ENCODE measurements at places on chromosomes 13 and 19.

DNA sequence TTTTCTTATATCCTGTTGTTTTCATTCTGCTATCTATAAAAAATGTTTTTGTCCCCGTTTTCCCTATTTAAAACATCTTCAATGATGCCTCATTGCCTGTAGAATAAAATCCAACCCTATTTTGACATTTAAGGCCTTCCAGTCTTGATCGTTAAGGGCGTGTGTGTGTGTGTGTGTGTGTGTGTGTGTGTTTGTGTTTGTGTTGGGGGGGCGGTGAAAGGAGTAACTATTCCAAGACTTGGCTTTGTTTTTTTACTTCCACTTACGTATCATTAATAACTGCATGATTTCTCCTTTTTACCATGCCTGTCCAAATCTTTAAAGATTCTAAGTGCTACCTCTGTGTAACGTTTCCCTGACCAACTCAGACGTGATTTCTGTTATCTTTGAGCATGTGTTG lies 784 bp downstream of the PIBF1 start:
- DNase-seq: no peak

DNA sequence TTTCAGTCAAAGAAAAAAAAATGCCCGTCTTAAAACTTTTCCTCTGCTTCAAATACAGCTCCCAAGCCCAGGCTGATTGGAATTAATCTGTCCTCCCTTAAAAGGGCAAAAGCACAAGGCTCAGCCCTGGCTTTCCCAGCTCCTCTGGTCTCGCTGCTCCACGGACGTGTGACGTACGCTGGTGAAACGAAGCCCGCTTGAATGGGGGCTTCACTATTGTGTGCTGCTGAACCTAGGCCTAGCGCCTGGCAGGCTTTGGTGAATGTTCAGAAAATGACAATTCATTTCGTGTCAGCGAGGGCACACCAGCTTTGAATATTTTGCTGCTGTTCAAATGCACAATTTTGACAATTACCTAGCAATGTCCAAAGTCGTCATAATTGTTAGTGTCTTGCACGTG lies 615 bp upstream of the ZNF135 start:
- DNase-seq: no peak

DNA sequence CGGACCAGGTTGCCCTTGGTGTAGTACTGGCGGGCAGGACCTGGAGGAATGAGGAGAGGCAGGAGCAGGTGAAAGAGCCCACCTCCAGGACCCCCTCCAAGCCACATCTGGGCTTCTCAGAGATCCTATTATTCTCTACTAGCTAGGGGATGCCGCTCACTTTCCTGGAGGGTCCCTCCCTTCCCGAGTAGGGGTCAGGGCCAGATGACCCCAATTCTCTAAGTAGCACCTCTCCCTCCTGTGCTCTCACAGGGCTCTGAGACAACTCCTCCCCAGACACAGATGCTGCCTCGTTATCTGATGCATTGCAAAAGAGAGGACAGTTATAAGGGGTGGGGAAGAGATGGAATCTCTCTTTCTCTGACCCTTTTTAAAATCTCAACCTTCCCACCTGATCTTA lies 22.9 kb downstream of the GP6 start:
- no peak for DNase-seq

DNA sequence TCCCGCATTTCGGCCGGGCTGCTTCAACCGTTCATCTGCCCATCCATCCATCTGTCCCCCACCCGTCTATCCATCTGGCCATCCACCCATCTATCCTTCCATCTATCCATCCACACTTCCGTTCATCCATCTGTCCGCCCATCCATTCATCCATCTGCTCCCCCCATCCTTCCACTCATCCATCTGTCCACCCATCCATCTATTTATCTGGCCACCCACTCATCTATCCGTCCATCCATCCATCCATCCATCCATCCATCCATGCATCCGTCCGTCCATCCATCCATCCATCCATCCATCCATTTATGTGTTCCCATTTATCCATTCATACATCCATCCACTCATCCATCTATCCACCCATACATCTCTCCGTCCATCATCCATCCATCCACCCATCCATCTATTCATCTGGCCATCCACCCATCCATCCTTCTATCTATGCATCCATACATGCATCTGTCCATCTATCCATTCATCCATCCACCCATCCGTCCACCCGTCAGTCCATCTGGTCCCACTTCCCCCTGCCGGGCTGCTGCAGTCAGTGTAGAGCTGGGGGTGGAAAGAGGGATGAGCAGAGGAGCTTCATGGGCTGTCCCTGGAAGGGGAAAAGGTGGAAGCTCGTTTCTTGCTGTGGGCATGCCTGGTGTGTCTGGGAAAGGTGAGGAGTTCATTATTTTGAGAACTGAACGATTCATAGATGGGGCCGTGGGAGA lies 722 bp downstream of the HSD11B1L start:
- DNase-seq: no peak

DNA sequence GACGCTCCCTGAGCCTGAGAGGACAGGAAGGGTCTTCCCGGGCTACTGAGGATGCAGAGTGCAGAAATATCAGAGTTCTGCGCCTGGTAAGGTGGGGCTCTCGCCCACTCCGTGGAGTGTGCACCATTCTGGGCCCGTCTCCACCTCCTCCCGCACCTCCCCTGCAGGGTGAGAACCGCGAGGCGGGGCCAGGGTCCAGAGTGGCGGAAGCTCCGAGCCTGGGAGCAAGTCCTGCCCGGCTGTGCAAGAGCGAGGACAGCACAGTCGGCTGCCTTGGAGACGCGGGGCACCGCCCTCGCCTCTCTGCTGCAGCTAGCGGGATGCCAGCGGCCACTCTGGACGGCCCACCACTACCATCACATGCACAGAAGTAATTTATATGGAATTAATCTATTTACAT lies 2304.4 kb downstream of the PCDH9 start:
- DNase-seq: no peak

GRCh38 chr13:28825379-28825778 lies 5.2 kb downstream of the MTUS2 start:
- DNase-seq: no peak

DNA sequence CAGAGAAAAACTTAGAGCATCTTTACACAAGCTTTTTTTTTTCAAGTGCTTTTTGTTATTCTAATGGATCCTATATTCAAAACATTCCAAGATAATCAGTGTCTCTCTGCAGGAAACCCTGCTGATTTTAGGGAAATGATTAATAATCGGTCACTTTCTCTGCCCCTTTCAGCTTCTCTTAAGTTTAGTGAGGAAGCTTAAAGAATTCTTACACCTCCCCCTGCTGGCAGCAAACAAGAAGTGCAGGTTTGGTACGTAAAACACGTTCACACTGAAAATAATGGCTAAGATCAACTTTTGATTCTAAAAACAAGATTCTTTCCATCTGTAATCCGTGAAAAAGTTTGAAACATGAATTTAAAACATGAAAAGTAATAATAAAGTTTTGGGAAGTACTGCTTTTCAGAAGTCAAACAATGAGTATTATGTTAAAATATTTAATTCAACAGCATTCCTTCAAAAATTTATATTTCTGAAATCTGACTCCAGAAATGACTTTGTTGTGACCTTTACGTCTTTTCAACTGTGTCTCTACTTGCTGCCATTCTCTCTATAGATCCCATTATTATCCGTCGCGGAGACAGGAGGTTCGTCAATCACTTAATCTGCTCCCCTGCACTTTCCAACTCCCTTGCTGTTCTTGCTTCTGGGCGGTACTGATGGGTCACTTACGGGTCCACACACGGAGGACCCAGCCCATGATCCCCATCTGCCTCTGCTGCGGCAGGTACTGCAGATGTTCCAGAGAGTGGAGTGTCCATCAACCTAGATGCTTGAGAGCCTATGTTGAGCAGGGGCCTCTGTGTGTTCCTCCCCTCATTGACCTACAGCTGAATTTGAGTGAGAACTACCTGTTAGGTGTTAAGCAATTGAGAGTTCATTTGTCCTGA lies 203.1 kb upstream of the EDNRB start:
- DNase-seq: peak; percentile 70

DNA sequence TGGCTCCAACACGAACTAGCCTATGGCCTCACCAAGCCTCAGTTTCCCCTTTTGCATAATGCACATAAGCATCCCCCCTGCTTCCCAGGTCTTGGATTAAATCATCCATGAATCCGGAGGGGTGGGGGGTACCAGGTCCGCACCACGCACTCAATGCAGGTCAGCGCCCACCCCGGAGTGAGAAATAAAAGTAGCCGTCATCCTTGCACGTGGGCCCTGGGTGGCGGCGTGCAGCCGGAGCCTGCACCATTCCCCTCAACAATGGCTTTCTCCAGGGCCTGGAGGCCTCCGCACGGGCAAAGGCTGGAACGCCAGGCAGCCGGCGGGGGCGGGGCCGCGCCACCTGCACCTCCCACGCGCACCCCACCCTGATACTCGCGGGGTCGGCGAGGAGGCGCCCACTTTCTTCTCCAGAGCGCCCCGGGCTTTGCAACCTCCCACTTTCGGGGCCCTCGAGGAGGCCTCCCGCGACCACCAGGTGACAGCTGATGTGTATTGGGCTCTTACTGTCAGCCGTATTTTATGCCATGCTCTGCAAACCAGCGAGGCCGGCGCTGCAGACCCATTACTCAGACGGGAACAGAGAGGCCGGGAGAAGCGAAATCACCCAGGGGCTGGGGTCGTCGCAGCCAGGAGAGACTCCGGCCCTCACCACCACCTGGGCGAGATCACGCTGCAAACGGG lies 767 bp upstream of the GADD45B start:
- DNase-seq: no peak

GRCh38 chr13:32428581-32429432 lies 877 bp upstream of the N4BP2L1 start:
- DNase-seq: no peak

DNA sequence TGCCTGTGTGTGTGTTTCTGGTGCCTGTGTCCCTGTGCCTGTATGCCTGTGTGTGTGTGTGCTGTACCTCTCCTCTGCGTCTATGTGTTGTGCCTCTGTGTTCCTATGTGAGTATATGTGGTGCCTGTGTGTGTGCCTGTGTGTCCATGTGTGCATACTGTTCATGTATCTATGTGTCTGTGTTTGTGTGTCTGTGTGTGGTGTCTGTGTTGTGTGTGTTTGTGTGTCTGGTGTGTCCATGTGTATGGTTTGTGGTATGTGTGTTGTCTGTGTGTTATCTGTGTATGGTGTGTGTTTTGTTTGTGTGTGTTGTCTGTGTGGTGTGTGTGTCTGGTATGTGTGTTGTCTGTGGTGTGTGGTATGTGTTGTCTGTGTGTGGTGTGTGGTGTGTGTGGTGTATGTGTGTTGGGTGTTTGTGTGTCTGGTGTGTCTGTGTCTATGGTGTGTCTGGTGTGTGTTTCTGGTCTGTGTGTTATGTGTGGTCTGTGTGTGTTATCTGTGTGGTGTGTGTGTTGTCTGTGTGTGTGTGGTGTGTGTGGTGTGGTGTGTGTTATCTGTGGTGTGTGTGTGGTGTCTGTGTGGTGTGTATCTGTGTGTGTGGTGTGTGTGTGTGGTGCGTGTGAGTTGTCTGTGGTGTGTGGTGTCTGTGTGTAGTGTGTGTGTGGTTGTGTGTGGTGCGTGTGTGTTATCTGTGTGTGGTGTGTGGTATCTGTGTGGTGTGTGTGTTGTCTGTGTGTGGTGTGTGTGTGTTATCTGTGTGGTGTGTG lies 20.4 kb downstream of the HDGFL2 start:
- no peak for DNase-seq

DNA sequence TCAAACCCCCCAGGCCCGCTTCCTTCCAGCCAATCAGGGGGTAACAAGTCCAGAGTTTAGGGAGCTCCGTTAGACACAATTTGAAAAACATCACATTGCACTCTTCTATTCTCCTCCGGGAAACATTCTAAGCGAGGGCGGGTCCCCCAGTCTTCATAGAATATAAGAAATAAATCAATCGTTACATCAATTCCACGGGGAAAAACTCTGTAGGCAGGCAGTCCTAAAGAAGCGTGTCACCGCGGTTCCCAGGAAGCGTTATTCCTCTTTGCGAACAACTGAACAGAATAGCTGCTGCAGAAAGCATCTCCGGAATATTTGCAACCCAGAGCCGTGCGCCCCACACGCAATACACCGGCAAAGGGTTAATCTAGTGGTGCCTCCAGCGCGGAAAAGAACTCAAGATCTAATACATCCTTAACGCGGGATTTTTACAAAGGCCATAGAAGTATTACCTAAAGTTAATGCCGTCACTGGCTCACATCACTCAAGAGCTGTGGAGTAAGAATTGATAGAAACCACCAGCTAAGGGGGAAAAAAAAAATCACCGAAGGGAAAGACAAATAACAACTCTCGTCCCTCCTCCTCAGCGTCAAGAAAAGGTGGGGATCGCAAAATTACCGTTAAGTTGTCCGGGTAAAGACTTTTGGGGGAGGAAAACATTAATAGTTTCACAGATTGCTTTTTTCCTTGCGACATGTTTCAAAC lies 65.1 kb downstream of the KCNRG start:
- no peak for DNase-seq

DNA sequence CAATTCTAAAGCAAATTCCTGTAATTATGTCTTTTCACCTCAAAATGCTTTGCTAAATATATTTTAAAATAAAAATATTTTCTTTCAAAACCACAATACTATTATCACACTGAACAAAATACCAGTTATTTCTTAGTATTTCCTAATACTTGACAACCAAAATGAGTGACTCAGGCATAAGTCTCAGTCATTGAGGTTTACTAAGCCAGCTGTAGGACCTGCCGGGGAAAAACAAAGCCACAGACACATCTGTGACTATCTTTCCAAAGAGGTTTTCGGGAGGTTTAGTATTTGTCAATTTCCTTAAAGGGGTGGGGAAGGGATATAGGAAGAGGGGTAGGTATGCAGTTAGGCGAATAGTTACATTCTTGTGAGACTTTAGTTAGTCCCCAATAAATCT lies 3.2 kb upstream of the ZNF235 start:
- no peak for DNase-seq

GRCh38 chr19:1340681-1341469 lies 42.8 kb upstream of the NDUFS7 start:
- no peak for DNase-seq

DNA sequence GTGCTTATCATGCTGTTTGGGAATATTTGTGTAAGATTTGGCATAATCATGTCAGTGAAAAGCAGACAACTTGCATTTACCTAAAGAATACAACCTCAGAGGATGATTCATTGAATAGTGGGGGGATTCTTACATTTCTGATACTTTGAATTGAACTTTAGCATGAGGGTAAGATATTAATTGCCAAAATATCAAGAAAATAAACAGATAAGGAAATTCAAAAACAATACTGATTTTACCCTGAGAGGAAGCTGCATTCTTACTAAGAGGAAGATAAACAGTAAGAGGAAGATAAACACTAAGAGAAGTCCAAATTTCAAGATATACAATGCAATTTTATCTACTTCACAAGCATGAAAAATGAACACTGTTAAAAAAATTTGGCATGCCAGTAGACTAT lies 2564.3 kb upstream of the PCDH20 start:
- no peak for DNase-seq

DNA sequence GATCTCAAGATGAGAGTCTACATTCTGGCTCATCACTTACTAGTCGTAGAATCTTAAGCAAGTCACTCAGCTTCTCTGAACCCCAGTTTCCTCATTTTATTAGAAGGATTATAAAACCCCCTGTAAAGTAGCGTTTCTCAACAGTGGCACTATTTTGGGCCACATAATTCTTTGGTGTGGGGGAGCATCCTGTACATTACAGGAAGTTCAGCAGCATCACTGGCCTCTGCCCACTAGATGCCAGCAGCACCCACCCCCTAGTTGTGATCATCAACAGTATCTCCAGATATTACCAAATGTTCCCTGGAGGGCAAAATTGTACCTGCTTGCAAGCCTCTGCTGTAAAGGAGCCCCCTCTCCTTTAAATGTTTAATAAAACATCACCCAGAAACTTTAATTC lies 22.6 kb downstream of the STARD13 start:
- no peak for DNase-seq

GRCh38 chr13:27026396-27026795 lies 145.2 kb downstream of the USP12 start:
- no peak for DNase-seq

All from NT2/D1 (cell line).